ENCODE measurements at places on chromosomes 4 and X.

GRCh38 chrX:64571011-64571410 is 175.8 kb upstream of the MTMR8 start:
- no peak for DNase-seq

DNA sequence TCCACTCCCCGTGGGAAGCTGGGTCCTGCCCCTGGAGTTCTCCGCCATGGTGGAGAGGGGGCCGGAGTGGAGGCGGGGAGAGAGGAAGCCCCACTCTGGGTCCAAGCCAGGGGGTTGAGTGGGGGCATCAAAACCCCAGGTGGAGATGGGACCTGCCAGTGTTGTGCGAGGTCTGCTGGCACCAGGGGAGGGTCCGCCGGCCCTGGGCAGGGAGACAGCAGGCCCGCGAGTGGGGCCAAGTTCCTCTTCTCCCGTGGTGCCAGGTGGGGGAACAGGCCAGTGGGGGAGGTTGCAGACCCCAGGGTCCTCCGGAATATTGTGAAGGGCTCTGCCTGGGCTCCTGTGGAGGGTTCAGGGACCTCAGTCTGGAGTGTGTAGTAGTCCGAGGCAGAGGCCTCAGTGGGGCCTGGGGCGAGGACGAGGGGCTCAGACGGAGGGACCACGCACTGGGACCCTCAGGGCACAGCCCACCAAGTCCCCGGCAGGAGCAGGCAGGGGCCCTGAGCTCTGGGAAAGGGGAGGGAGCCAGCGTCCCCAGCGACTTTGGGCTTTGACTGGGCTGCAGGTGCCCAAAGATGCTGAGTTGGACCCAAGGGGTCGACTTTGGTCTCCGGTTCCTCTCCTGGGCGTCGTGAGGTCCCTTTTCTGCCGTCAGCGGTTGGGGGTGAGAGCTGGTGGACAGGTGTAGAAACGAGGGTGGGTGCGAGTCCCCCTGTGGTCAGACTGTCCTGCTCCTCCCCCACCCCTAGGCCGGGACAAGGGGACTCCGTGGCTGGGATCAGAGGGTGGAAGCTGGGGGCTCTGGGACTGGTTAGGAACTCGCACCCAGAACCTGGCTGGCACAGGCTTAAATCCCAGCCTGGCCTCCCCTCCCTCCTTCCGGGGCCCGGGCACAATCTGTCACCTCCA is 43.8 kb upstream of the NKX1-1 start:
- DNase-seq: no peak

- no peak for DNase-seq
These were observed 269.7 kb downstream of the GPC3 start for GRCh38 chrX:133715715-133716114.

GRCh38 chrX:65034292-65034667 is 58.0 kb upstream of the ZC4H2 start:
- no peak for DNase-seq

DNA sequence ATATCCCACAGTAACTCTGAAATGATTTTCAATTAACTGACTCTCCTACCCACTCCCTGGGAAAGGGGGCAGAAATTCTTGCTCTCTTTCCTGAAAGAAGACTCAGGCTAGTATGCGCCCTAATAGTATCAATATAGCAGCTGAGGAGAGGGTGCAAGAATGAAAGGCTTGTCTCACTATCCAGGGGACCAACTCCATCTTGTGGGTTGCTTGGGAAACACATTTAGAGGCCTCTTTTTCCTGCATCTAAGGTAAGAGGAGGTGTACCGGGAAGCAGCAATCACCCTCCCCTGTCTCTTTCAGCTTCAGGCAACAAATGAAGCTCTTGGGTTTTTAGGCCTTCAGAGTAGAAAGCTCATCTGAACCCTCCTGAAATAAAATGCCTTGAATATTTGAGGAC is 11.3 kb downstream of the TMEM255A start:
- DNase-seq: no peak

DNA sequence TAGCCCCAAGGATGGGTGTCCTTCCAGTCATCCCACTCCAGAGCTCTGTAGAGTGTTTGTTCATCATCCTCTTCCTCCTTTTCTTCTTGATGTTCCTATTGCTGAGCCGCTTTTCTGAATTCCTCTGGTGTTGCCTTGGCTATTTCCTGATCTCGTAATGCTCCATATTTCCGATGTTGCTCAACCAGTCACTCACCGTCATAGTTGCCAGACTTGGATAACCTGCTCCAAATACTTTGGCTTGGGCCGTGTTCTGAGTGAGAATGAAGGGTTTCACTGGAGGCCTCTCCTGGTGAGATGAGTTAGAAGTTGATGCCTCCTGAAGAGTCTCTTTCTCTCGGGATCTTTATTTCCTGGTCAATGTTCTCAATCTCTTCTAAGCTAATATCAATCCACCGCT is 27.8 kb upstream of the HNRNPD start:
- no peak for DNase-seq

DNA sequence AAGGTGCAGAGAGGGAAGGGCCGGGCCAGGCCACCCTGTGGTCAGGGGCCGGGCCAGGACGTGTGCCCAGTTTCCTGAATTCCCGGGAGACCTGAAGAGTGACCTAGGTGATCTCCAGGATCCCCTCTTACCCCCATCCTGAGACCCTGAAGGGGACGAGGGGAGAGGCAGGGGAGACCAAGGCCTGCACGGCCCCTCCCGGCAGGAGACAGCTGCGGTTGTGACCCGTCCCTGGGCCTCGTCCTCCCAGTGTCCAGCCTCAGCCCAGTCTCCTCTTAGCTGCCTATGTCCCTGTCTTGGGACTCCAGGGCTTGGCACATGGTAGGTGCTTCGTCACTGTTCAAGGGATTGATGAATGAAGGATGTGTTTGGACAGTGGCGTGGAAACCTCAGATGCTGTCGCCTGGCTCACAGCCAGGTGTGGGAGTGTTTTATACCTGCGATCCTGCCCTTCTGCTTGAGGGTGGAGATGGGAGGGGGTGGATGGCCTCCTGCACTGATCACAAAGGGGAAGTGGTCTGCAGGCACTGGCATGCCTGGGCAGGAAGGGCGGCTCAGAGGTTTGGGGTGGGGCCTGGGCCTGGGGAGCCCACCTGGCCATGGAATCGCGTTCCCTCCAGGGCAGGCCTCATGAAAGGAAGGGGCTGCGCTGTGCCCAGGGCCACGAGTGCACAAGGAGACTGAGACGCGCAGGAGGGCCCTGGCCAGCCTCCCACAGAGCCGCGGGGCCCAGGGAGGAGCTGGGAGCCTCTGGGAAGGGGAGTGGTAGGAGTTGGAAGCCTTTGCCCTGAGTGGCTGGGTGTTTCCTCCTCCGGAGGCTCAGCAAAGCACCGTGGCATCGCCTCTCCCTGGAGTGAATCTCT is 6.9 kb downstream of the SH3TC1 start:
- DNase-seq: no peak

GRCh38 chr4:108337923-108338322 is 169.2 kb upstream of the LEF1 start:
- DNase-seq: no peak

DNA sequence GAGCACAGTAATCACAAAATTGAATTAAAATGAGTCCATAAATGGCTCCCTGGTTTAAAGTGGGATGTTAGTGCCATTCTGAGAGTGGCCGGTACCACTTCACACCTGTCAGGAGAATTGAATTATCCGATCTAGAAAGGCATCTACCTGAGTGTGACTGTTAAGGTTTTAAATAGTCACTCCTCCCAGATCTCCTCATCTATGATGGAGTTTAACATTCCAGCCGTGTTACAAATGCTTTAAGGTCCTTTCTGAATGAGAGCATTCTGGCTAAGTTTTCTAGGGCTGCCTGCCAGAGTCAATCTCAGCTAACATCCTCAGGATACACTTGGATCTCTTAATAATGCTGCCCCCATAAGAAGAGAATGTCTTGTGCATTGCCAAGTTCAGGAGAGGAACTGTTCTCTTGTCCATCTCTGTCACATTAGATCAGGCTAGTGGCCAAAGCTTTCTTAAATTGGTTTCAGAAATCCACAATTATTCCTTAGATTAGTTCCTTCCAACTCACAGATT is 231.1 kb downstream of the SLC39A8 start:
- DNase-seq: no peak

DNA sequence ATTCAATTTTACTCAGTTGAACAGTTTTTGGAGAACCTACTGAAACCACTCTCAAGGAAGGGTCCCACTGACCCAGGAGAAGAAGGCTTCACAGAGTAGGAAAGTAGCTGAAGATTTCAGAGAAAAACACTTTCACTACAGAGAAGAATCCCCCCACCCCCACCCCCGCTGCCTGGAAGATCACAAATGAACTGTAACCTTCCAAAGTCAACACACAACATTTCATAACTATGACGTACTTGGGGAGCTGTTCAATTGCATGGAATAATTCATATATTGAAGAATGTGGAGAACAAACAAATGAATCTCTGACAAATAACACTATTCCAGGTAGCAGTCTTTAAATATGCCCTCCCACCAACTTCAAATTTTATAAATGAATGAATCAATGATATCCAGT is 86.1 kb upstream of the STS start:
- no peak for DNase-seq

DNA sequence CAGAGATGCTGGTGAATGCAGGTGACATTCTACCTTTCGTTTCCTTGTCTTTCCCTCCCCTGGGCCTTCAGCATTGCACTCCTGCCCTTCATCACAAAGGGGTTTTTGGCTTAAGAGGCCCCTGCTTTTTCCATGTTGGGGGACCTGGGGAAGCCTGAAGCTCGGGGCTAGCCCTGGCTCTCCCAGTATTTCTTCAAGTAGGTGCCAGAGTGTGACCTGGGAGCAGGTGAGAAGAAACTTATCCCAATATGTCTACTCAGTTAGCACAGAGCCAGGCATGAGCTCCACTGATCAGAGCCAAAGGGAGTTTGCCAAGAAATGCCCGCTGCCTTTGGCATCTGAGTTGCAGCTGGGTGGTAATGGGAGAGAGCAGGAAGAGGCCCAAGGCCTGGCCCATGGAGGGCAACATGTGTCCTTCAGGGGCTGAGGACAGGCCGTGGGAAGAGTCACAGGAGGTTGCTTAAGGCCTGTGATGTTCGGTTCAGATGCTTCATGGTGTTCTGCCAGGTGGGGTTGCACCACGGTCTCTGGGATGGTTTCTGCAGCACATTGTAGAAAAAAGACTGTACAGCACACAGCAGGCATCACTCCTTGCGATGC is 7.6 kb downstream of the PRRG3 start:
- DNase-seq: no peak

DNA sequence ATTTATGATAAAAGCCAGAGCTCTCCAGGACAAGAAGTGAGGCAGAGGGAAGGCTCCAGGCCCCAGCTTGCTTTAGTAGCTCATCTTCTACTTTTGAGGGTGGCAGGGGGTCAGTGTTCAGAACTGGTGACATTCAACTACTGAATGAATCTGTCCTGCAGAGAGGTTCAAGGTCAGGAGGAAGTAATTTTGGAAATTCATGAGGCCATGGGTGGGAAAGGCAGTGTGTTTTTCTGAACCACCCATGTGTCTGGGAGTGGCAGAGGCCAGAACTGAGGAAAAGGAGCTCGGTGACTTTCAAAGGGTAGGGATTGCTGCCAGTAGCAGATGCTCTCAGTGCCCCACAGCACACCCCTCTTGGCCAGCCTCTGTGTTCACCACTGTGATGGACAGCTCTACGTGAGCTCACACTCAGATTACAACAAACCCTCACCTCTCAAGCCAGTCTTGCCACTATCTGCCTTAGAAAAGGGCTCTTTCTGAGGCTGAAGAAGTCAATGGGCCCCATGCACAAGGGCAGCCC is 571.2 kb downstream of the RAB28 start:
- DNase-seq: no peak

DNA sequence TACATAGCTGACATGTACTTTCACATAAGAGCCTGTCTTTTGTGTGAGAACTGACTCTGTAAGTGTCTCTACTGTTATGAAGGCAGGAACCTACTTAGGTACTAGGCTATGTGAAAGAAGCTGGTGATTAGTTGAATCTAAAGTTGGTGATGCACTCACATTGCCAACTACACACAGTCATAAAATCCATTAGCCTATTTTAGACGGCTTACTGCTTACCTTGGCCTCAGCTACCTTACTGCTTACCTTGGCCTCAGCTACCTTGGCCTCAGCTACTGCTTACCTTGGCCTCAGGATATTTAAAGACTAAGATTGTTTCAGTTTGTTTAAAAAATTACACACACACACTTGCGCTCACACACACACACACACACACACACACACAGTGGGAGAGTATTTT is 549.7 kb downstream of the IL1RAPL1 start:
- DNase-seq: no peak

GRCh38 chr4:178937130-178937529 is 1494.9 kb upstream of the AGA start:
- DNase-seq: no peak

- no peak for DNase-seq
These were observed 336.8 kb upstream of the CLNK start for GRCh38 chr4:11021333-11021732.

DNA sequence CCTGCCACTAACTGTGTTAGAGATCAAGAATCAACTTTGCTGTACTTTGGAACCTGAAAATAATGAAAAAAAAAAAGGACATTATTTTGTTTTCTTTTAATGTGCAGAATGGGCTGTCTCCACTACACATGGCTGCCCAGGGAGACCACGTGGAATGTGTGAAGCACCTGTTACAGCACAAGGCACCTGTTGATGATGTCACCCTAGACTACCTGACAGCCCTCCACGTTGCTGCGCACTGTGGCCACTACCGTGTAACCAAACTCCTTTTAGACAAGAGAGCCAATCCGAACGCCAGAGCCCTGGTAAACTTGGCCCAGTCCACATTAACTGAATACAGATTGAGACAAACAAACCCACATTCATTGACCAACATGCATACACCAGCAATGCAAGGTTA is 206.2 kb downstream of the ANK2 start:
- no peak for DNase-seq

DNA sequence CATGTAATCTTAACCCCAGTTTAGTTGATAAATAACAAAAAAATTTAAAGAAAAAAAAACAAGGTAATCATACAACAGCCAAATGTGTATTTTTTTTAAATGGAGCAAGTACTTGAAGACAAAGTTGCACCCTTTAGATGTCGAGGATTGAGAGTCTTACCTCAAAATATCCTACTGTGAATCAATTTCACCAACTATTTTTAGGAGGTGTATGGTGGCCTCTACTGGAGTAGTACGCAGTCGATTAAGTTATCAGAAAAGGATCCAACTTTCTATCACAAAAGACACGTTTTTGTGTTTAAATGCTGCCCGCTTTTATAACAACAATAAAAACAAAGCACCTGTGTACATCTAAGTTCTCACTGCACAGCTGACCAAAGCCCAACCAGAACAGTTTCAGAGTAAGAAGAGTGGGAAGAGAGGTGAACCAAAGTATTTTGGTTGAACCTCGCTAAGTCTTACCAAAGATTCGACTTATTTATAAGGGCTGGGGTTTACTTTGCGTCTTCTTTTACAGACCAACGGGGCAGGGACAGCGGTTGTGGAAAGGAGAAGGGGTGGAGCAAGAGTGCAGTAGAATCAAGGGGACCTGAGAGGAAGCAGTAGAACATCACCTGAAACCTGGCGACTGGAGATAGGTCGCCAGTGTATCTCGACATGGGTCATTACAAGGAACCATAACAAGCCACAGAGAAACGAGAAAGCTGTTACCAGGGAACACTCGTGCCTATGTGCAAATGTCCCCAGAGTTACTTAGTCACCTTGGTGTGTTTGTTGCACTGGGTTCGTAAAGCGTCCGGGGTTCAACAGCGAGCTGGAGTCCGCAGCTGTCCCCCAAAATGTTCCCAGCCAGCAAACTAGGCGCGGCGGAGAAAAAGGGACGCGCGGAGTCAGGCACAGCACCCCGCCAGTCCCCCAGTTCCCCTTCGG is 1.1 kb downstream of the RPS6KA6 start:
- DNase-seq: no peak

GRCh38 chr4:184265546-184266351 is 48.1 kb upstream of the ENPP6 start:
- DNase-seq: no peak

All from stimulated activated CD4-positive, alpha-beta T cell treated with anti-CD3 and anti-CD28 coated beads, TNF-alpha, amount 100 ng/mL, for 24 hours (primary cell).